ENCODE measurements at places on chromosomes 11 and 22.

DNA sequence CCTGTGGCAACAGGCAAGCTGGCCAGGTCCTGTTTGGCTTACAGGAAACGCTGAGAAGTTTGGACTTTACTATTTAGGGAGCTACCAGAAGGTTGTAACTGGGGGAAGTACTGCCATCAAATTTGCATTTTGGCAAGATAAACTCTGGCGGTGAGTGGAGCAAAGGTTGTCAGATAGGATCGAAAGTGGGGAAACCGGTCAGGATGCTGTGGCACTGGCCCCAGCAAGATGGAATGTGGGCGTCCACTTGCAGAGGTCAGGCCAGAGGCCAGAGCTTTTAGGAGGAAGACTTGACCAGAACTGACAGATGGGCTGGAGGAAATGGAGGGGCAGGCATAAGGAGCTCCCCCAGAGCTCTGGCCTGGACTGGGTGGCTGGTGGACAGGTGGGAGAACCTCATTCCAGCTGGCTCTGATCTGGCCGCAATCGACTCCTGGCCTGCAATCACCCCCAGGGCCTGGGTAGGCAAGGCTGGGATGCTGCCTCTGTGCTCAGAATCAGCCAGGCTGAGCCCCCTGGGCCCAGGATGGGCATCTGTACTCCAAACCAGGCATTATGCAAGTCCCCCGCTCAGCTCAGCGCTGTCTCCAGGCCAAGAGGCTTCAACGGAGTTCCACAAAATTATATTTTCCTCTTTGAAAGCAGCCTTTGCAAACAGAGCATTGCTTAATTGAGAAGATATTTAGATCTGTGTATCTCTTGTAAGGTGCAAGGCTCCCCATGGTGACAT, 178.3 kb upstream of the NECTIN1 start:
- DNase-seq, result no peak

GRCh38 chr11:73553266-73553665, 44.6 kb downstream of the FAM168A start:
- DNase-seq, result no peak

DNA sequence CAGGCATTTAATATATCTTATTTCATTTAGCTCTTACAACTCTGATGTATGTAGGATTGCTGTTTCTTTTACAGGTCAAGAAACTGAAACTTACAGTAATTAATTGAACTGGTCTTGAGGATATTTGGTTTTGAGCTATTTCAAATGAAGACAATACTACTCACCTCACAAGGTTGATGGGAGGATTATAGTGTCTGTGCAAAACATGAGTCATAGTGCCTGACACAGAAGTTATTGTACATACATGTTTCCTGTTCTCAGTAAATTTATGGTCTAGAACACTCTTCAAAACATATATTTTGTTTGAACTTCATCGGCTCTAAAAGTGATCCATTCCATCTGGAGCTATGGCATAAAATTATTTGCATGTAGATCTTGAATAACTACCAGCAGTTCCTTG, 61.9 kb downstream of the CECR2 start:
- no peak for DNase-seq

GRCh38 chr11:720017-720641, 14.1 kb downstream of the EPS8L2 start:
- no peak for DNase-seq

DNA sequence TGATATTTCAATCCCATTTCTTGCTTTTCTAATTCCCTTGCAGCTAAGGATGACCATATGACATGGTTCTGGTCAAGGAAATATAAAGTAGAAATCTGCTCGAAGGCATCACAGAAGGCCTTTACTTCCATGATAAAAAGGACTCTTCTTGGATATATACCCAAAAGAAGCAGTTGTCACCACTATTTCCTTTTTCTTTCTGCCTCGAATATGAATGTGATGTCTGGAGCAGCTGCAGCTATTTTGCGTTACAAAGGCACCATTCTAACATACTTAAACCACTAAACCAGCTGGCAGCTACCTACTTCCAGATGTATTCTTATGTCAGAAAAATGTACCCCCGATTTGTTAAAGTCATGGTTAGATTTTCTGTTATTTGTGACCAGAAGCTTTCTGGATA, 18.9 kb downstream of the EXPH5 start:
- DNase-seq, result no peak

GRCh38 chr11:32630844-32631243, 47.2 kb downstream of the EIF3M start:
- DNase-seq, result no peak

Data from hypothalamus (tissue), 51 donors.